NCI-H2171 treated with DMSO at 0.1 percent for 48 hours (cell line): ENCODE measurements at places on chromosomes 6 and 20.

DNA sequence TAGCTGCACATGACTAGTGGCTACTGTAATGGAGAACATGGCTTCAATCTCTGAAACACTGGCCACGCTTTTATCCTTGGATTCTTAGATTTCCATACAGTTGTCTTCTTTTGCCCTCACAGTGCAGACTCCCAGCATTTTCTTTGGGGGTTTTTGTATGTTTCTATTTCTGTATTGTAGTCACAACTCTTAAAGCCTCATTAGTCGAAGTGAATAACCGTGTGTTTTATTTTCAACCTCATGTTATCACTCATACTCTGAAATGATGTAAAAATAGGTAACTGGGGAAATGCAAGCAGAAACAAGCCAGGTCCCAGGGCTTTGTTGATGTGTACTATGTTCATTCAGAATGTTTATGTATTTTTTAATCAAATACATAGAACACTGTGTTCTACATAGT is 162.9 kb downstream of the JARID2 start:
- DNase-seq, result no peak

DNA sequence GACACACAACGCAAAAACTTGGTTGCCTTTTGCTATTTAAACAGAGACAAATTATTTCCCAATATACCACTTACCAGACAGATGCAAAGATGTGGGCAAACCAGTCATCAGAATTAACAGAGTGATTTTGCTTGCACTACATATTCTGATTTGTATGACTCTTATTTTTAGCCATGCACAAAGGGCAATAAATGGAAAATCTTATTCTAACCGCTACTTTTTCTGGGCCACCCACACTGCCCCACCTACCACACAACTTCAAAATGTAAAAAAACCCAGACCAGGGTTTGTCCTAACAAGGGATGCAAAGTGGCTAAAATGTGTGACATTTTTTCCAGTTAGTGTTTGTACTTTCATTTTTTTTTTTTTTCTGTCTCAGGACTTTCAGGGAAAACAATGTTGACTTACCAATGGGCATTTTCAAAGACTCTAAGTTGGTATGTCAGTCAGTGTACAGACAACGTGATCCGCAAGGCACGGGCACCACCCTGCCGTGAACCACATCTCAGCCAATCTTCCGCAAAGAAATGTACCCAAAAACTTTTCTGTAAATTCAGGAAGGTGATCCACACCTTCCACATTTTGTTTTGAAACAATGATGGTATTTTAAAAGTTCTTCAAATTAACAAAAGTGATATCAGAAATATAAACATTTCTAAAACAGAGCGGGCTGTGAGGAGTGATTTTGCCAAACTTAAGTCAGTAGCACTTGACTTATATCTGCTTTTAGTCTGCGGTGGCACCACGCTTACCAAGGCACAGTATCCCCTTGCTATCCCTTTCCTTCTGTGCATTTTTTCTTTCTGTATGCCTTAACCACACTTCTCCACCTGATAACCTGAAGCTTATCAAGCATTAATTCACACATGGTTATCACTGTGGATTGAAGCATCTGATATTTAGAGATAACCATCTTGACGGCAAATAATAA is 185.6 kb downstream of the GJA10 start:
- DNase-seq, result no peak

- no peak for DNase-seq
Measured at GRCh38 chr6:47427680-47428079, 49.9 kb upstream of the CD2AP start.

- DNase-seq, result peak; percentile 58
Measured at GRCh38 chr6:128601060-128601459, 80.7 kb upstream of the PTPRK start.

DNA sequence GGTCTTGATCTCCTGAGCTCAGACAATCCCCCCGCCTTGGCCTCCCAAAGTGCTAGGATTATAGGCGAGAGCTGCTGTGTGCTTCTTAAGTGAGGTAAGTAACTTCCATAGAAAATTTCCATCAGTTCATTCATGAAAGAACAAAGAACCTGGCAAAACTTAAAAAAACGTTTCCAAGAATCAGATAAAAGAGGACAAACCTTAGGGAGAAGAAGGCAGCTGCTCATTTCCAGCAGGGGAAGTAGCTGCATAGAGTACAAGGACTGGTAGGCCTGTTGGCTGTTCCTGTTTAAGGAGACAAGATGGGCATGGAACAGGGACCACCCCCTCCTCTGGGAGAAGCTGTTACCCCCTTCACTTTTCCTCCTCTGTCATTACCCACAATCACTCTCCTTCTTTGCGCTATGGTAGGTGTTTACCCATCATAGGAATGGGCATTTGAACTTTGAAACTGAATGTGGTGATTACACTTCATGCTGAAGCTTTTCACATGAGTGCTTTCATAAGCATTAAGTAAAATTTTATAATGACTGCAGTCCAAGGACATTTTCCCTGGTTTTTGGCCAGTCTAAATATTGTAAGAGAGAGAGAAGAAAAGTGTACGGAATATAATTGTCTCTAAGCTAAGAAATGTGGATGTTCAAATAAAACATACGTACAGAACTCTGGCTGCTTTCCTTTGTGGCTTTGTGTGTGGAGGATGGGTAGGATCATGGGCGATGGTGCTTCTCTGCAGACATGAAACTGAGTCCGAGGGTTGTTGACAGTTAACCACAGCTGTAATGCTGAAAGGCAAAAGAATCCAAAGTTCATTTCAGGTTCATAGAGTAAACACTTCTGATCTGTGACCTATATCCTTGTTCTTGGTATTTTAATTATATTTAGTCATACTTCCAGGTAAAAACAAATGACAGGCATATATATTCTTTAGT is 56.4 kb downstream of the CCN2 start:
- DNase-seq, result no peak

DNA sequence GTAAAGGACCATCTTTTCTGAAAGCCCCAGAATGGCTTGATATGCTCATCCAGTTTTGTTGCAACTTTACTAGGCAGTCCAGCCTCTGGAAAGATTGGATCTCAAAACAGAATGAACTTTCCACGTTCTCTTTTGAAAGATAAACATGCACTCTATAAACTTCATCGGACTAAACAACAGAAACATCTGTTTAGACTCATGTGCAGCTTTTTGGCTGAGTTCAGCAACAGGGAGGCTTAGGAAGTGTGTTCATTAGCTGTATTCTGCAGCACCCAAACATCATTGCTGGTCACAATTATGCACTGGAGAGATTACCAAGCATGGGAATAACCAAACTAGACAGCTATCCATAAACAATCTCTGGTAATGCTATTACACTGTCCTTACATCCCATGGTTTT is 180.5 kb downstream of the TENT5A start:
- no peak for DNase-seq

DNA sequence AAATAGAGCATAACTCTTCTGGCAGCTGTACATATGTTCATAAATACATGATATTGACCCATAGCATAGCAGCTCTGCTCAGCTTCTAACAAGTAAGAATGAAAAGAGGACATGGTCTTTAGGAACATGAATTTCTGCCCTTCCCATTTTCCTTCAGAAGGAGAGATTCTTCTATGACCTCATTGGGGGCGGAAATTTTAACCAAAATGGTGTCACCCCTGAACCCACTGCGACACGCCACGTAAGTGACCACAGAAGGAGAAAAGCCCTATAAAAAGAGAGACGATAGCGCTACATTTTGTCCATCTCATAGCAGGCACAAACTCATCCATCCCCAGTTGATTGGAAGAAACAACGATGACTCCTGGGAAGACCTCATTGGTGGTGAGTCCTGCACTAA is at the start of gene IL17A:
TSS of gene IL17A (plus strand) at position 301 of the 400 bp plus-strand sequence. CDS start at position 358, 57 bp downstream.
- DNase-seq, result no peak

- DNase-seq, result no peak
Measured at GRCh38 chr20:40956542-40957264, 71.9 kb upstream of the TOP1 start.

GRCh38 chr6:149409617-149410016 is 9.6 kb downstream of the SUMO4 start:
- no peak for DNase-seq

- no peak for DNase-seq
Measured at GRCh38 chr20:41034239-41034638, 5.6 kb downstream of the TOP1 start.

DNA sequence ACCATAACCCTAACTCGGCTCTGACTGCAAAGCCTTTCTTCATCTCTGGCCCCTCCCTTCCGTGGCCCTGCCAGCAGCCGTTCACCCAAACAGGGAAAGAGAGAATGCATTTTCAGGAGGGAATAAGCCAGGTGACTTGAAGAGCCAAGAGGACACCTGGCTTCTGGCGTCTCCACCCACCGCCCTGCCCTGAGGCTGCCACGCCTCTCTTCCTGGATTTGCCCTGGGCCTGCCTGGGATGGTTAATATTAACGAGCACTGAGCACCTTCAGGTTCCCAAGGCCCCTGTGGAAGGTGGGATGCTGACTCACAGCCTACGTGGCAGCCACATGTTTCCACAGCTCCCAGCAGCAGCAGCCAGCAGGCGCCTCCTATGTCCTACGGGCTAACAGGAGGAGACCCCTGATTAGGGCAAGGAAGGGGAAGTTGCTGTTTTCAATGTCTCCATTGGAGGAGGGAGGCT is 138.0 kb upstream of the RREB1 start:
- peak; percentile 38 for DNase-seq

GRCh38 chr20:49562311-49563014 is 5.5 kb downstream of the PTGIS start:
- no peak for DNase-seq

DNA sequence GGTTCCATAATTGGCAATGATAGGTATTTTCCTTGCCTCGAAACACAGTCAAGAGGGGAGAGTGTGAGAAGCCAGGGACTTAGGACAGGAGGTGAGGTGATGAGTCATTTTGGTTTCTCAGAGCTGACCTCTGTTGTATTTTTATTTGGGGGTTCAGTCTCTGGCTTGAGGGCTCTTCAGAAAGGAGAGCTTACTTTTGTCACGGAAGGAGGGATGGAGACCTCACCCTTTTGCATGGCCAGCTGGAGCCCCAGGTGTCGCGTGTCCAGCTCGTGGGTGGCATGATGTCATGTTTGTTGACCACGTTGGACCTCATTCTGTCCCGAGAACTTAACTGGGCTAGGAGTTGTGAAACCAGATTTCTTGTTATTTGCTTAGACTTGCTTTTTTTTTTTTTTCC is 293.9 kb downstream of the QKI start:
- no peak for DNase-seq

- no peak for DNase-seq
Measured at GRCh38 chr20:7449269-7449668, 491.0 kb downstream of the HAO1 start.

DNA sequence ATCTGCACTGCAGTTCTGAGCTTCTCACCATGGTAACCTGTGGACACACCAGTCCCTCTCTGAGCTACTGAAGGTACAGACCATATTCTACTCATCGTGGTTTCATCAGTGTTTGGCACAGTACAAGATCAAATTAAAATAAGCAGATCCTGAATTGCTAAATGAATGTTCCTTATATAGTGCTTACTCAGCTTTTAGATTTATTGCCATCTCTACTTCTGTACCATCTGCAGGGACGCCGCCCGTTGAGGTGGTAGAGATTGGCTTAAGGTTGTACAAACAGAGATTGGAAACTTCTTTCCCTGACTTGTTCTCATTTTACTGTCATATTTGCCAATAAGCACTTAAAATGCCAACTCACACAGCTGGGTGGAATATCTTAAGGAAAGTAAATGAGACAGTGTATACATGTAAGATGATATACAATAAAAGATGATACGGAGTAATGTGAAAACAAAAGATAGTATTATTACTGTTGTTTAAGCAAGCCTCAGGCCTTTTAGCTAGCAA is 223.4 kb upstream of the FOXQ1 start:
- no peak for DNase-seq

- DNase-seq, result no peak
Measured at GRCh38 chr20:36268440-36269342, 32.4 kb downstream of the AAR2 start.

DNA sequence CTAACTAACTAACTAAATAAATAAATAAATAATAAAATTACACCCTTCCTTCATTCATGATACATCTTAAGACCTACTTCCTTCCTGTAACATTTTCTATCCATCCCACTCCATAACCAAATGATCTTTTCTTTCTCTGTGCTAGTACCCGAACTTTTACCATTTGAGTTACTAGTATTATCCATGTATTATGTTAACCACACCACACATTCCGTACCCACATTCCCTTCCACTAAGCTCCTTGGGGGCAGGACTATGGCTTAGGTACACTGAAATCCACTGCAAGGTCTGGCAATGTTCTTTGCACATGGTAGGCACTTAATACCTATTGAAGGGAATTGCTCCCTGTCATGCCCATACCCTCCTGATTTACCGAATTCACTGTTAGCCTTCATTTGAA is 24.9 kb downstream of the REPS1 start:
- no peak for DNase-seq

DNA sequence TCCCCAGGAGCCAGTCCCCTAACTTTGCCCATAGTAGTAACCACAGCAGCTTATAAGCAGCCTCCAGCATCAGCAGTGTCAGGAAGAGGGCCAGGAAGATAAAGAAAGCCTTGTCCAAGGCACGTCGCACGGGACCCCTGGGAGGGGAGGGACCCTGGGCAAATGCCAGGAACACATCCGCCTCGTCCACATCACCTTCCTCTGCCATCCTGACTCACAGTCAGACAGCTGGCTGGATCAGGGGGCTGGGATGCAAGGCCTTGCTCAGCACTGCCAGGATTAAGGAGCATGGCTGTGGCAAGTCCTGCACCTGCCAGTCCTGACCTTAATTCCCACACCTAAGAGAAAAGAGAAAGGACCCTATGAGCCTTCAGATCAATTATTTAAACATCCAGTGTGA is 11.5 kb upstream of the ZBTB22 start:
- no peak for DNase-seq

- DNase-seq, result no peak
Measured at GRCh38 chr6:112199001-112199403, 55.4 kb downstream of the LAMA4 start.

GRCh38 chr6:127784468-127784867 is 116.4 kb downstream of the THEMIS start:
- DNase-seq, result no peak

DNA sequence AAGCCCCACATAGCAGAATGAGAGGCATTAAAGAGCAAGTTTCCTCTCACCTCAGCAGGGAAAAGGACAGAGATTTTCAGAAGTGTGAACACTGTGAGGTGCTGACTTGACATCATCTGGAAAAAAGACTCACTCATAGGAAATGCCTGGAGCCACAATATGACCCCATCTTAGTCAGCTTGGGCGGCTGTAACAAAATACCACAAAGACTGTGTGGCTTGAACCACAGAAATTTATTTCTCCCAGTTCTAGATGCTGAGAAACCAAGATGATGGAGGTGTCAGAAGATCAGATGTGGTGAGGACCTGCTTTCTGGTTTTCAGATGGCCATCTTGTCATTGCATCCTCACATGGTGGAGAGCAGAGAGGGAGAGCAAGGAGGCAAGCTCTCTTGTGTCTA is 253.1 kb downstream of the ADGB start:
- DNase-seq, result no peak

DNA sequence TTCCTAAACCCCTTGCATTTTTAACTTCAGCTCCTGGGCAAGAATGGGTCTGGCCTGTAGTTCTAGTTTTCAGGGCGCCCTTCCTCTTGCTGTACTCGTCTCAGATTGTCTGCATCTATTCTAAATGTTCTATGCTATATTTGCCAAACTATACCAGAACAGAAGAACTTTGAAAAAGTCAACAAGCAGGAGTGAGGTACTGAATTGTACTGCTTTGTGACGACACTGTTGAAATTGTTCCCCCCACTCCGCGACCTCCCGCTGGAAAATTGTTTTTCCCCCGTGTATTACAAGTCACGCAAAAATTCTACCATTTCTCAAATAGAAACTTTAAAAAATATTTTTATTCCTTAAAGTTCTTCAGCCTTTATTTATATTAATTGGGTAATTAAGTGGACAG is 73.9 kb downstream of the CBFA2T2 start:
- no peak for DNase-seq
